ENCODE measurements at places on chromosomes 2 and 18.

GRCh38 chr2:153394686-153395085, 83.9 kb downstream of the RPRM start:
- no peak for DNase-seq

GRCh38 chr2:173196080-173196479, 120.4 kb downstream of the MAP3K20 start:
- no peak for DNase-seq

DNA sequence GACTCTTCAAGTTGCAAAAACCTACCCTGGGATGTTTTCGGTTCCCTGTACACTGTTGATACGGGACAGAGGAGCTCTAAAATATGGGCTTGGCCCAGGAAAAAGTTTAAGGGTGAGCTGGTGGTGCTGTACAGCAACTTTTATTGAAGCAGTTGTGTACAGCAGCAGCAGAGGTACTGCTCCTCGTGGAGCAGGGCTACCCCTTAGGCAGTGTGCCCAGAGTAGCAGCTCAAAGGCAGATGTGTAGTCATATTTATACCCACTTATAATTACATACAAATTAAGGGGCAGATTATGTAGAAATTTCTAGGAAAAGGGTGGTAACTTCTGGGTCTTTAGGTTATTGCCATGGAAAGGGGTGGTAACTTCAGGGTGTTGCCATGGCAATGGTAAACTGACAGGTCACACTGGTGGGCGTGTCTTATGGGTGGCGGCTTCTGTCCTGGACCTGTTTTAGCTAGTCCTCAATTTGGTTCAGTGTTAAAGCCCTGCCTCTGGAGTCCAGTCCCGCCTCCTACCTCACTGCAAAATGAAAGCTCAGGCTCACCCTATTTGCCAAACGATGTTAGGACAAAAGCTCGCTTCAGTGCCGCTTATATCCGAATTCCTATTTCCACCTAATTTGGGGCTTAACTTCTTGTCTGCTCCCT, 203.2 kb downstream of the ETAA1 start:
- peak; percentile 89 for DNase-seq

- DNase-seq: peak; percentile 69
Observed at GRCh38 chr2:85577386-85578242, at the start of gene VAMP8. VAMP8 (plus strand) TSS chr2:85577586; CDS start chr2:85577647, 61 bp downstream.

DNA sequence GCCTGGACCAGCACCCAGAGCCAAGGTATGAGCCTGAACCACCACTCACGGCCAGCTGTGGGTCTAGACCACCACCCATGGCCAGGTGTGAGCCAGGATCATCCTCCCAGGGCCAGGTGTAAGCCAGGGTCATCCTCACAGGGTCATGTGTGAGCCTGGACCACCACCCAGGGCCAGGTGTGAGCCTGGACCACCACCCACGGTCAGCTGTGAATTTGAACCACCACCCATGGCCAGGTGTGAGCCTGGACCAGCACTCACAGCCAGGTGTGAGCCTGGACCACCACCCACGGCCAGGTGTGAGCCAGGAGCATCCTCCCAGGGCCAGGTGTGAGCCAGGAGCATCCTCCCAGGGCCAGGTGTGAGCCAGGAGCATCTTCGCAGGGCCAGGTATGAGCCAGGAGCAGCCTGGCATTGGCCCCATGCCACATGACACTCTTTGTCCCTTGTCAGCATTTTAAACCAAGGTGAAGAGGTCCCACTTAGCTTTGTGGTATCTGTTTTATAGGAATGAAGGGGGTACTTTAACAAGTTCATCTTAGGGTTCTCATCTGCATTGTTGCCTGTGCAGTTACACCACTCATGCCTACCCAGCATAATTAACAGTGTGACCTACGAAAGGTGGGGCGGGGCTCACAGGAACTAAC, 71.2 kb downstream of the AGAP1 start:
- DNase-seq: no peak

DNA sequence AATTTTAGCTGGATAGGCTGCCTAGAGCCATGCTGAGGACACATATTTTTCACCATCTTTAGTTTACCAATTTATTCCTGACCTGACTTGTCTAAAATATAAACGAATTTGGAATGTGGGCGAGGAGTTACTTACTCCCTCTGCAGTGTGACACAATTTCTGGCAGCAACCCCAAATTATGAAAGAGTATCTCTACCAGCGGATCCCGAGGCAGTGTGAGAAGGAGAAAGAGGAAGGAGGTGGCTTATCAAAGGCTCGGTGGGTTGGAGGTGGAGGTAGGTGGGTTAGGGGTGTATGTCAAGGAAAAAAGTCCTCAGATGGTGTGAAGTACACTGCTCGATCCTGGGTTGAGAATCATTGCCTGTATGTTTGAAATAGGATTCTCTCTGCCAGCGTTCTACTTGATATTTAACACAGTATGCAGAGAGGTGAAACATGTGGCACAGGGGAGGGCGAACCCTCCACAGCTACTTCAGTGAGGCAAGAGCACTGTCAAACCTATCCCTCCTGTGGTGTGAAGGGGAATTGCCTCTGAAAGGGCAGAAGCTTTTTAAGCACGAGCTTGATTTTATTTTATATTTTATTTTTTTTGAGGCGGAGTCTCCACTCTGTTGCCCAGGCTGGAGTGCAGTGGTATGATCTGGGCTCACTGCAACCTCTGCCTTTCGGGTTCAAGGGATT, 76.0 kb downstream of the RFTN2 start:
- peak; percentile 25 for DNase-seq

- no peak for DNase-seq
Observed at GRCh38 chr2:185245806-185246205, 492.8 kb upstream of the FSIP2 start.

GRCh38 chr18:32476106-32476505, 5.4 kb upstream of the GAREM1 start:
- no peak for DNase-seq

DNA sequence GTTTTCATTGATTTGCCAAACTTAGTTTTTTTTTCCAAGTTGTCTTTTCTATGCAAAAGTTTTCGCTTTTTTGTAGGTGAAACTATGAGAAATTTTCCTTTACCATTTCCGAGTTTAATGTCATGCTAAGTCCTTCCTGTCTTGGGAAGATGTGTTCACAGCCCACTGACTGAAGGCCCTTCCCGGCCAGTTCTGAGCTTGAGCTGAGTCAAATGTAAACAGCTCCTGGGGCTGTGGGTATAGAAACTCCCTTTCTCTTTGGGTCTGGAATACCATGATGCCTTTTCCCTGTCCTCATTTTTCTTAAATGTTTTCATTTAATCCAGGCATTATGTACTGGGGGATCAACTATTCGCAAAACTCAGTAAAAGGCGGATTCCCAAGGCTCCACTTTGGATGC, 69.8 kb upstream of the IL1R1 start:
- DNase-seq: no peak

GRCh38 chr2:19933351-19933981, 31.7 kb upstream of the TTC32 start:
- DNase-seq: peak; percentile 79

- no peak for DNase-seq
Observed at GRCh38 chr2:196054631-196055030, 14.0 kb downstream of the DNAH7 start.

DNA sequence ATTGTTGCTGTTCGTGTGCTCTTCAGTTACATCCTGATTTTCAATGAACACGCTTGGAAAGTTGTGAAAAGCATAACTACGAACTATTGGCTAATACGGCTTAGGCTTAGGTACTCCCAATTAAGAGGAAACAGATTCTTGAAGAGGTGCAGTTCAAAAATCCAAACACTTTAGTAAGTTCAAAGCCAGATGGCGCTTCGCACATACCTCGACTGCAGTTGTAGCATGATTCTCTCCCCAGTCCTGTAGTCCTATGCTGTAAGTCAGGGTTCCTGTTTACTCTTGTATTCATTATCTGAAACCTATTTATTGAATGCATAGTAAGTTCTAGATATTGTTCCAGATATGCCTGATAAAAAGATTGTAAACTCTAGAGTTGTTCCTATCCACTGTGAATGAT, 165.2 kb downstream of the TRIB2 start:
- peak; percentile 1 for DNase-seq

- DNase-seq: no peak
Observed at GRCh38 chr2:105641389-105641811, 103.3 kb upstream of the NCK2 start.

DNA sequence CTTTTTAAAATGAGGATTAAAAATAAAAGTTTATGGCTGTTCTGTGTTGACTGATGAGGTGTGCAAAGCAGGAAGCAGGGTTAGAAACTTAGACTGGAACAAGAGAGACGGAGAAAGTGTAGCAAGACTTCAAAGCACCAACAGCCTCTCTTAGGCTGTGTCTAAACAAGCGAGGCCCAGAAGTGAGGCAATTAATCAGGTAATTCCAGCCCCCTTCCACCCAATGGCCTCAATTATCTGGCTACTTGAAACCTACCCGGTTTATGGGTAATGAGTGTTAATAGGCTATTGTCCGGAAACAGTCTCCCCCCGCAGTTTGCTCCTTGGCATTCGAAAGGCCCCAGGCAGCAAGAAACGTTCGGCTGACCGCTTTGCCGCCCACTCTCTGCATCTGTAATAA, 171.7 kb upstream of the MYCN start:
- DNase-seq: no peak

GRCh38 chr2:38789691-38790090, 11.7 kb downstream of the GEMIN6 start:
- DNase-seq: no peak

DNA sequence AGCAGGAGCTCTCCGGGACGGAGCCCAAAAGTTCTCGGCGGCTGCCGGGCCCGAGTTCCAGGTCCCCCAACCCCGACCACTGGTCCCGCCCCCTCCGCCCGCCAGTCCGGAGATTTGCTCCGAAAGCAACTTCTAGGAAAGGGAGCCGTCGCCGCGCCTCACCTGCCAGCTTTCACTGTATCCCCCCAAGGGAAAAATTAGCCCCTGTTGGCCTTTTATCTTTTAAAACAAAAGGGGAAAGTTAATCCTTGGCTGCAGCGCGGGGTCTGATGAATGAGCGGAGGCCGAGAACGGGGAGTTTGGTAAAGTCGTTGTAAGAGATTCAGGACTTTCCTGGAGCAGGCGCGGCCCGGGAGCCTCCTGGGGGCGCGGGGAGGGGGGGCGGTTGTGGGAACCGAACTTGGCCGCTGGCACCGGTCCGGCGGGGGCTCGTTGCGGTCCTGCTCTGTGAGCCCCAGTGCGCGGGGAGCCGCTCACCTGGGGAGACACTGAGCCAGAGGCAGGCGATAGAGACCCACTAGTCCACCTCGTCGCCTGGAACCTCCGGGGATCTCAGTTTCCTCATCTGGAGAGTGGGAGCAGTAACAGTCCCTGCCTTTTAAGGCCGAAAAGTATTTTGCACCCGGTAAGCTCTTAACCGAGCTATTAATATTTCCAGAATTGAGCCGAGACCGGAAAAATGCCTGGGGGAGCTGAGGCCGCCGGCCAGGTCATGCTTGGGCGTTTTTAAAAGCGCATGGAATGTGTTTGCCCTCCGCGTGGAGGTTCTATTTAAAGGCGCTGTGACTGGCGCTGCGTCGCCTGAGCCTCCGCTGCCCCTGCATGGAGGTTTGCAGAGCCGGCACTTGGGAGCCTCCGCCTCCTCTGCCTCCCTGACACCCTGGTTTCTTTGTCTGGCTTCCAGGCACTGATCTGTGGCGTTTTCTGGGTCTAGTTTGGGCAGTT, 1.1 kb downstream of the EFHD1 start:
- no peak for DNase-seq

GRCh38 chr2:196316050-196316430, 144.7 kb upstream of the STK17B start:
- DNase-seq: no peak

GRCh38 chr2:45406621-45407020, 204.4 kb downstream of the SRBD1 start:
- no peak for DNase-seq

- DNase-seq: no peak
Observed at GRCh38 chr18:53780666-53781065, 443.8 kb downstream of the MBD2 start.

- no peak for DNase-seq
Observed at GRCh38 chr18:25435149-25435782, 83.3 kb upstream of the ZNF521 start.

GRCh38 chr18:48751727-48752468, 198.9 kb downstream of the SMAD7 start:
- DNase-seq: no peak

DNA sequence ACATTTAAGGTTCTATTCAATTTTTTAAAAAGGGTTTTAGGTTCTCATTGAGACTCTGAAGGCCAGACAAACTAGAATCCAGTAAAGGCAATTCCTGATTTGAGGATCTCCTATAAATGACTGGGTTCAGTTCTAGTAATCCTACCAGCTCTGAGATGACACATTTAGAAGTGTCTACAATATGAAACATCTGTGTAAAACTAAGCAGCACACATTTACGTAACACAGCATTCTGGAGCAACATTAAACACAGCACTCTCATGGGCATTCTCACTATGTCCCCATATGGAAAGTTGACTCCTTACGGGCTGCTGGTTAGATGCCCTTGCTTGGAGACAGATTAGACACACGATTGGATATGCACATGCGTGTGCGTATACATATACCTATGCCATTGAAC, 114.4 kb downstream of the ZNF385B start:
- DNase-seq: no peak

DNA sequence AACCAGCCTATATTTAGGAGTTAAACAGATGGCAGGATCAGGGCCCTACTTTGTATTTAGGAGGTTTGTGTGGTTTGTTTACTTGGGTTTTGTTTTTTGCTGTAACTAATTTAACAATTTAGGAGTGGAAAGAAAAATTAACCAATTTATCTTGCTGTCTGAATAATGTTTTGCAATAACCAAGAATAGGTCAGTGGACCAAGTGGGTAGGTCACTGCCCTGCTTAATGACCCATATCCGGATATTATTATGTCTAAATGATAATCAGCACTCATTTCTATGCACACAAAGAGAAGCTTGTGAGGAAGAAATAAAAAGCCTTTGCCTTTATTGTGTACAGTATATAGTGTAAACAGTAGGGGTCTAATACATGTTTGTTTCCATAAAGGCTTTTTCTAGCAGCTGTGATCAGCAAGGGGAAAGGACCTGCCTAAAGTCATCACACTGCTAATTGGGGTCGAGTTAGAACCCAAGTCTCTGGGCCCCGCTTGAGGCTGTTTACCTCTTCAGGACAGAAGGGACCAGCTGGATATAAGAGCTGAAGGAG, 76.6 kb downstream of the TGOLN2 start:
- no peak for DNase-seq

DNA sequence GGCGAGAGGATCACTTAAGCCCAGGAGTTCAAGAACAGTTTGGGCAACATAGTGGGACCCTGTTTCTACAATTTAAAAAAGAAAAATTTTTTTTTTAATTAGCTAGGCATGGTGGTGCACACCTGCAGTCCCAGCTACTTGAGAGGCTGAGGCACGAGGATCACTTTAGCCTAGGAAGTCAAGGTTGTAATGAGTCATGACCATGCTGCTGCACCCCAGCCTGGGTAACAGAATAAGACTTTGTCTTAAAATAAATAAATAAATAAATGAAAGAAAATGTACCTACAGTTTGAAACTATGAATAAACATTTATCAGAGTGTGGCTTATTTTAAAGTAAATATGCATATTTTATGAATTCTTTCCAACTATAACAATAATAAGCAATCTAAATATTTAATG, 16.7 kb downstream of the PDE1A start:
- DNase-seq: no peak

DNA sequence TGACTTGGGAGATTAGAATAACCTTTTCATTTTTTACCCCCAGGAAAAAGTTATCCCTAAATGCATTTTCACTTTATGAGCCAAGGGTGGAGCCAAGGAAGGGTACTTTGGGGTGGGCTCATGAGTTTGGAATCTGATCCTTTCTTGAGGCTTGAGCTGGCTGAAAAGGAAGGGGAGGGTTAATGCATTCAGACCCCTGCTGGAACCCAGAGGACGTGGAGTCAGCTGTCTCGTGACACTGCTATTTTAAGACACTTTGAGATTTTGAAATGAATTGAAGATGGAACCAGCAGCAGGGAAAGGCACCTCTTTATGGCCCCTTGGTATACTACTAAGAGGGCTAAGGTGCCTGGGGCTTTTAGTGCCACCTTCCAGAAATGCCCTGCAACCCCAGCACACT, 90.4 kb downstream of the MARCHF4 start:
- DNase-seq: no peak
